A375 (cell line): ENCODE measurements at places on chromosomes 7 and 10. TPM values are rescaled to one million over a fixed set of nuclear protein-coding genes. Genes with fewer than 3 reads are reported as not detected.

Gene KLLN
- 0.29 and 0.49 TPM in 2 replicates for total RNA-seq

Gene GRID1
- total RNA-seq = 0.03 and 0.04 TPM in 2 replicates

Gene OR9A2
- total RNA-seq = 0.38 TPM in 1 of 2 replicates, not detected in the other

Gene PPP3CB
- total RNA-seq = 6.2 and 7.3 TPM in 2 replicates

Gene IKZF1
- total RNA-seq = not detected in 2 replicates

Gene CRHR2
- total RNA-seq = not detected in 2 replicates

Gene AZGP1
- total RNA-seq = 24.6 and 29.4 TPM in 2 replicates

Gene SYT15B
- 0.04 and 0.24 TPM in 2 replicates for total RNA-seq

Gene DHTKD1
- total RNA-seq = 20.0 and 20.6 TPM in 2 replicates

Gene HMX3
- 3.5 and 6.3 TPM in 2 replicates for total RNA-seq

Gene SMKR1
- total RNA-seq = 3.6 and 5.9 TPM in 2 replicates

Gene TUBAL3
- not detected in 2 replicates for total RNA-seq

Gene NRCAM
- 1.8 and 2.7 TPM in 2 replicates for total RNA-seq

Gene TRUB1
- 54.0 and 56.1 TPM in 2 replicates for total RNA-seq

Gene SYNPO2L
- not detected in 2 replicates for total RNA-seq

Gene GNAT3
- total RNA-seq = not detected in 2 replicates

Gene SPDYE11
- not detected in 2 replicates for total RNA-seq

Gene NEUROG3
- not detected in 2 replicates for total RNA-seq

Gene WNT16
- 0.08 TPM in 1 of 2 replicates, not detected in the other for total RNA-seq

Gene GSAP
- 5.9 and 6.1 TPM in 2 replicates for total RNA-seq

Gene LIPJ
- not detected in 2 replicates for total RNA-seq

Gene SKIDA1
- total RNA-seq = 0.64 and 0.83 TPM in 2 replicates

Gene ABCC2
- 13.4 and 16.9 TPM in 2 replicates for total RNA-seq

Gene MYO3A
- total RNA-seq = not detected in 2 replicates

Gene TMEM213
- not detected in 2 replicates for total RNA-seq

Gene AGBL3
- total RNA-seq = 0.21 and 0.41 TPM in 2 replicates

Gene ASB10
- total RNA-seq = not detected in 2 replicates
